H1 (cell line): ENCODE measurements at places on chromosomes 7 and 10.

GRCh38 chr7:65453341-65454030, 79.8 kb downstream of the ZNF92 start:
- H3K4me1 ChIP-seq: no peaks in the 10 kb centered on the region
- H3K27me3 ChIP-seq: no peaks in the 10 kb centered on the region
- H3K36me3 ChIP-seq: no peaks in the 10 kb centered on the region
- no peak overlapping the region for H3K4me3 ChIP-seq

DNA sequence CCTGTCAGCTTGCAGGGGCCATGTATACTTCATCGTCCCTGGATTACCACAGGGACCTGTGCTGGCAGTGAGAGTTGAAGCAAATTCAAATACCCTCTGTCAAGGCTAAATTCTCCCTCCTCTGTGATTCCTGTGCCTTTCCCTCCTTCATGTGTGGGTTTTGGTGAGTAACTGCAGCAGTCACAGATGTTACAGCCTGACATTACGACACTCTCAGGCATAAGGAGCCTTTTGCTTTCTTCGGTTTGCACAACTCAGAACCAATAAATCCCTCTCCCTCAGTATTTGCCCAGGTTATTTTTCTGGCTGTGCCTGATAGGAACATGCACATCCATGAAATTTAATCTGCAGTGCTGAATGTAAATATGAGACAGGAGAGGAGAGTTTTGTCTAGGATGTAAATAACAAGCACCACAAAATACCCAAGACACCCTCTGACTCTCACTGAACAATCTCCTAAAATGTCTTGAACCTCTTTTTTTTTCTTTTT, 997.2 kb upstream of the GHITM start:
- H3K27me3 ChIP-seq: no peaks in the 10 kb centered on the region
- DNase-seq: no peak
- no peak overlapping the region for H3K4me3 ChIP-seq
- no peaks in the 10 kb centered on the region for H3K36me3 ChIP-seq

DNA sequence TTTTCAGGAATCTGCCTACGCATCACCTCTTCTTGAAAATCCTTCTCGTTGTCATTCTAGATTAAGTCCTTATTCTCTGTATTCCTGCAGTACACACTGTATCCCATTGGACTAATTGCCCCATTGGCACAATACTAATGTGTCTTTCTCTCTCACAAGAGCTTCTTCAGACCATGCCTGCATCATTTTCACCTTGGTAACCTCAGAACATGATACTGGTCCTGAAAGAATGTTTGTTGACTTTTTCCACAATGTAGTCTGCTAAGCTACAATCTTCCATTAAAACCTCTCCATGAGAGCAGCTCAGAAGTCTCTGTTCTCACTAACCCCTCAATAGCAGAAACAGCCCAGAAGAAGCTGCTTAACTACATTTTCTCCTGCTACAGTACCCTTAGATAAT, 270.7 kb downstream of the PCDH15 start:
- H3K27ac ChIP-seq: no peak overlapping the region
- H3K4me3 ChIP-seq: no peak overlapping the region
- no peaks in the 10 kb centered on the region for H3K4me1 ChIP-seq
- no peaks in the 10 kb centered on the region for H3K36me3 ChIP-seq

DNA sequence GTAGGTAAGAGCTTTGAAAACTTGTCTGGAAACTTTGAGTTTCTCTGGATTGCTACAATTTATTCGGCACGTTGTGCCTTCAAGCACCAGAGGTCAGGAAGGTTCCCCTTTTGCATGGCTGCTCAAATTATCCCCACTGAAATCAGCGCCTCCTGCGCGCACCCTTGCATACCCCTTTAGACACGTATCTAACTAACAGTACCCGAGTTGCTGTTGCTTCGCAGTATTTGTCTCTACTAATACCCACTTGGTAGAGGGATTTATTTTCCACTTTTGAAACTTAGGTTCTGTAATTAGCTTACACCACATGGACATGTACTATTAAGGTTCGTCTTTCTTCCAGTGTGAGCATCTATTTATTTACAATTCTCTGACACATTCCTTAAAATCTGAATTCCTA, 1.6 kb downstream of the MEOX2 start:
- H3K27me3 ChIP-seq: peaks cover 46% of the 10 kb centered on the region
- H3K36me3 ChIP-seq: no peaks in the 10 kb centered on the region

GRCh38 chr10:113927440-113927839, 73.0 kb downstream of the NHLRC2 start:
- H3K4me1 ChIP-seq: no peaks in the 10 kb centered on the region
- H3K4me3 ChIP-seq: no peak overlapping the region
- H3K36me3 ChIP-seq: no peaks in the 10 kb centered on the region
- H3K27me3 ChIP-seq: no peaks in the 10 kb centered on the region
- DNase-seq: no peak

- H3K36me3 ChIP-seq: peaks cover 7% of the 10 kb centered on the region; the same call in 1 of the 2 replicates
- H3K27ac ChIP-seq: no peak overlapping the region
- H3K4me3 ChIP-seq: no peak overlapping the region
- peaks cover 13% of the 10 kb centered on the region for H3K4me1 ChIP-seq
- no peaks in the 10 kb centered on the region for H3K27me3 ChIP-seq
- DNase-seq: no peak
These were observed 2.0 kb downstream of the ANLN start for GRCh38 chr7:36391436-36392198.

GRCh38 chr10:132674311-132674710, 111.6 kb downstream of the NKX6-2 start:
- H3K27ac ChIP-seq: no peak overlapping the region
- no peaks in the 10 kb centered on the region; the same call in 1 of the 2 replicates for H3K4me1 ChIP-seq
- no peaks in the 10 kb centered on the region for H3K36me3 ChIP-seq
- H3K4me3 ChIP-seq: no peak overlapping the region
- DNase-seq: no peak

- H3K27me3 ChIP-seq: no peaks in the 10 kb centered on the region
- no peak overlapping the region for H3K27ac ChIP-seq
- no peak for DNase-seq
- H3K4me1 ChIP-seq: no peaks in the 10 kb centered on the region
- no peaks in the 10 kb centered on the region for H3K36me3 ChIP-seq
- H3K4me3 ChIP-seq: no peak overlapping the region
These were observed 108.4 kb upstream of the HPS1 start for GRCh38 chr10:98555021-98555619.
